ENCODE measurements at places on chromosomes 1 and 21.

DNA sequence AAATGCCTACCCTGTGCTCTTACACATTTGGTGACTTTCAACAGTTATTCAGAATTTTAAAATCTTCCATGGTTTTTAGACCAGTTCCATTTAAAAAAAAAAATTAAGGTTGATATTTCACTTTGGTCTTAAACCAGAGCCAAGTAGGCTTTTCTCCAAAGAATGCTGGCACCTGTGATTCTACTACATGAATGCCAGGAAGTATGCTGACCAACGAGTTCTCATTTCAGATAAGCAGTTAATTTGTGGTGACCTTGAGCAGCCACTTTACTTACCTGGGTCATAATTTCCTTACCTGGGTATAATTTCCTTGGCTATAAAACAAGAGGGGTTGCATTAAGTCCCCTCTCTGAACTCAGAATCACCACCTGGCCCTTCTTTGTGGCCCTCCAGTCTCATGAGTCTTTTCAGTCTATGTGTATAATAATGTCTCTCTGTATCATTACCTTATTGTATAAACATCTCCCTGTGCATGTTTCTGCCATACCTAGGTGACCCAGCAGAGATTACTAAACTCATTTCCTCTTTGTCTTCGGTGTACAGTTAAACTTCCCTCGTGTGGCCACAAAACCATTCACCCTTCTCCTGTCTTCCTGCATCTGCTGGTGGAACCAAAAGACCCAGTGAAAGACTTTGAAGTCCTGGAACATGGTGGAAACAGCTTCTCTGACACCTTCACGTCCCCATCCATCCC, 139.1 kb upstream of the DPT start:
- no peak for DNase-seq

DNA sequence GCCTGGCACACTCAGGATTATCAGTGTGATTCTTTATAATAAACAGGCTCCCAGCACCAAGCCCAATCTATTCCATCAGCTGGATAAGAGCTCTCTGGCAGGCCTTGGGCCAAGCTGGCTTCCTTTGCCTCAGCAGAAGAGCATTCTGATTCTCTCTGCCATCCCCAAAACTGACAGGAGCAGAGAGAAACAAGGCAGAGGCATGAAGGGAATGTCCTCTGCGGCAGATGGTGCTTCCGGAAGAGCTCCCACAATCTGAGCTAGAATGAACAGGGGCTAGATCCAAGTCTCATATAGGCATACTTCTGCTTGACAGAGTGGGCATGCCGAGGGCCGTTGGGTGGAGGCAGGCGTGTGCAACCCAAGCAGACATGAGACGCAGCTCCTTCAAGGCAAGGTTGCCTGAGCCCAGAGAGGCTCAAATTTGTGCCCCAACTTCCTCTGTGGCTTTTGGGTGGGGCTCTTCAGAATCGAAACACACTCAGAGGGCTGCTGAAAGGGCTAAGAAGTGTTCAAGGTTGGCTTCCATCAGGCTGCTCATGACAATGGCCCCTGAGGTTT, 4.0 kb downstream of the CAPN2 start:
- peak; percentile 77 for DNase-seq

GRCh38 chr1:27429029-27429425, 36.6 kb downstream of the GPR3 start:
- DNase-seq: no peak

DNA sequence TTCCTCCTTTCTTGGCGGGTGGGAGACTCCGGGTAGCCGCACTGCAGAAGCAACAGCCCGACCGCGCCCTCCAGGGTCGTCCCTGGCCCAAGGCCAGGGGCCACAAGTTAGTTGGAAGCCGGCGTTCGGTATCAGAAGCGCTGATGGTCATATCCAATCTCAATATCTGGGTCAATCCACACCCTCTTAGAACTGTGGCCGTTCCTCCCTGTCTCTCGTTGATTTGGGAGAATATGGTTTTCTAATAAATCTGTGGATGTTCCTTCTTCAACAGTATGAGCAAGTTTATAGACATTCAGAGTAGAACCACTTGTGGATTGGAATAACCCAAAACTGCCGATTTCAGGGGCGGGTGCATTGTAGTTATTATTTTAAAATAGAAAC, 2.5 kb downstream of the OLIG2 start:
- no peak for DNase-seq
